ENCODE measurements at places on chromosomes 13 and 19.

DNA sequence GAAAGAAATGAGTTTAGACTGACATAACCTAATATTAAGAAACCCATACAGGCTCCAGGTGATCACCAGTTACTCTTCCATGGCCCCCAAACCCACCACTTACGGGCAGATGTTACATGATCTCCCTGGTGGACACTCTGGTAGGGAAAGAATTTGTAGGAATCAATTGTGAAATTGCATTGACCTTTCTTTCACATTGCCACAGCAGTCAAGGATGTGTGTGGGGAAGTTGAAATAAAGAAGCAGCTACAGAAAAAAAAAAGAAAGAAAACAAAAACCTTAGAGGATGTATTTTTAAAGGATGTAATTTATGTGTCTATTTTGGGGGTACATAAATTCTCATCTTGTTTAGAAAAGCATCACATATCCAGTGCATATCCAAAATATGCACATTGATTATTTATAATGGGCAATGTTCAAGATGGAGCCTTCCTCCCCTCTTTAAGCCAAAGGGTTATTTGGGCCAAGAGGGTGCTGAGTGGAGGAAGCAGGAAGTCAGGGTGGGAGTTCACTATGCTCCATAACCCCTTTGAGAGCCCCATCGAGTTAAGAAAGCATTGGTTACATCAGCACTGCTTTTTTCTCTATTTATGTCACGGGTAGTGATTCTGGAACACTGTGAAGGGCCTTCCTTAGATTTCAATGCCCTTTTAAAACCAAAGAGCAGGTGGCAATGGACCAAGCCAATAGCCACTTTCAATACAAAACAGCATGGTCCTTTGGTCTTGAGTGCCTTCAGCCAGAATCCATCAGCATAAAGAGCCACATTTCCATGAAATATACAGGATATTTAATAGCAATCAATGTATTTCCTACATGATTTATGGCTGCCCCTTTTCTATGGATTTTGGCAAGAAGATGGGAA, 169.6 kb downstream of the LACC1 start:
- DNase-seq = no peak

GRCh38 chr19:35120898-35121297, 5.3 kb downstream of the FXYD3 start:
- DNase-seq = no peak

GRCh38 chr13:104473936-104474335, 1407.7 kb upstream of the SLC10A2 start:
- DNase-seq = no peak

- no peak for DNase-seq
Measured at GRCh38 chr13:32259116-32259515, 56.0 kb downstream of the ZAR1L start.

DNA sequence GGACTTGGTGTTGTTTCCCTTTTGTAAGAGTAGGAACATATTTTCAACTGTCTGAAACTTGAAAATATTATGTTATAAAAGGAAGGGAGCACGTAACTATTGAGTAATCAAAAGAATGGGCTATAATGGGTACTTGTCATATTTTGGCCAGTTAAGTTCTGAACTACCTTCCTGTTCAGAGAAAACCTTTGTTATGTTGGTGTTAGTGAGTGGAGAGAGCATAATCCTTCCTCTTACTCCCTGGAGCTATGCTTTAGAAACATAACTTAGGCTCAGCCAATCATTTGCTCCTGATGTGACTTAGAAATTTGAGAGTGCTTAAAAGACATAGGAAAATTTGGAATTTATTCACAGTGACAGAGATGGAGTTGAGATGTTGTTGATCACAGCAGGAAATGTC, 482.5 kb upstream of the SPRY2 start:
- DNase-seq = no peak

DNA sequence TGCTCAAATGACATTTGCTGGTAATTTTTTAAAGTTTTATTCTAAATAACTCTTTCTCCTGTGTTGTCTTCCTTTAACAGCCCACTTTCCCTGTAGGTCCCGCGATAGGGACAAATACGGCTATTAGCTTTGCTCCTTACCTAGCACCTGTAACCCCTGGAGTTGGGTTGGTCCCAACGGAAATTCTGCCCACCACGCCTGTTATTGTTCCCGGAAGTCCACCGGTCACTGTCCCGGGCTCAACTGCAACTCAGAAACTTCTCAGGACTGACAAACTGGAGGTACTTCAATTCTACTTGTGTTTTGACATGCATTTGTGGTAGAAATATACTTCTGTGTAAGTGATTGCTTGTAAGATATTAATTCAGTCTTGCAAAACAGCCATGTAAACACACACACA, 91.0 kb upstream of the RAP2A start:
- no peak for DNase-seq

GRCh38 chr19:37519890-37520289, 13.2 kb downstream of the ZNF793 start:
- DNase-seq = no peak

- DNase-seq = no peak
Measured at GRCh38 chr19:409516-410242, 732 bp upstream of the C2CD4C start.

GRCh38 chr13:85685436-85685835, 113.8 kb downstream of the SLITRK6 start:
- DNase-seq = no peak

DNA sequence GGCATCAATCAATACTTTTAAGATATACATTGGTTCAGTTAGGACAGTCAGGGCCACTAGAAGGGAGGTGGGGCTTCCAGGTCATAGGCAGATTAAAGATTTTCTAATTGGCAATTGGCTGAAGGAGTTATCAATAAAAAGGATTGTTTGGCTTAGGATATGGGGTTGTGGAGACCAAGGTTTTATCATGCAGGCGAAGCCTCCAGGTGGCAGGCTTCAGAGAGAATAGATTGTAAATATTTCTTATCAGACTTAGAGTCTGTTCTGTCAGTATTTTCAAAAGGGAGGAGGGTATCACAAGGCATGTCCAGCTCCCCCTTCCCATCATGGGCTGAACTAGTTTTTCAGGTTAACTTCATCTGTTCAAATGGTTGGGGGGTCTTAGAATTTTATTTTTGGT, 77.4 kb upstream of the FARP1 start:
- no peak for DNase-seq

- no peak for DNase-seq
Measured at GRCh38 chr13:44309794-44310757, 63.5 kb upstream of the SERP2 start.

DNA sequence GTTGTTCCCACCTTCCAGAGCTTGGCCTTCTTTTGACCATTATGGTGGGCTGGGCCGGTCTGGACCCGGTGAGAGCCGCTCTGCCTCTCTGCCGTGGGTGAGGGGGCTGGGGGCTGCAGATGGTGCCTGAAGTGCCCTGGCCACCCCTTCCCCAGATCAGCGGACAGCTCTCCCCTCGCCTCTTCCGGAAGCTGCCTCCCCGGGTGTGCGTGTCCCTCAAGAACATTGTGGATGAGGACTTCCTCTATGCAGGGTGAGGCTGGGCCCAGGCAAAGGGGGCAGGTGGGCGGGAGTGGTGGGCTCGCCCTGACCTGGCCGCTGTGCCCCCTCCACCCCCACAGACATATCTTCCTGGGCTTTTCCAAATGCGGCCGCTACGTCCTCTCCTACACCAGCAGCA, 1.9 kb downstream of the DCAF15 start:
- DNase-seq = no peak

DNA sequence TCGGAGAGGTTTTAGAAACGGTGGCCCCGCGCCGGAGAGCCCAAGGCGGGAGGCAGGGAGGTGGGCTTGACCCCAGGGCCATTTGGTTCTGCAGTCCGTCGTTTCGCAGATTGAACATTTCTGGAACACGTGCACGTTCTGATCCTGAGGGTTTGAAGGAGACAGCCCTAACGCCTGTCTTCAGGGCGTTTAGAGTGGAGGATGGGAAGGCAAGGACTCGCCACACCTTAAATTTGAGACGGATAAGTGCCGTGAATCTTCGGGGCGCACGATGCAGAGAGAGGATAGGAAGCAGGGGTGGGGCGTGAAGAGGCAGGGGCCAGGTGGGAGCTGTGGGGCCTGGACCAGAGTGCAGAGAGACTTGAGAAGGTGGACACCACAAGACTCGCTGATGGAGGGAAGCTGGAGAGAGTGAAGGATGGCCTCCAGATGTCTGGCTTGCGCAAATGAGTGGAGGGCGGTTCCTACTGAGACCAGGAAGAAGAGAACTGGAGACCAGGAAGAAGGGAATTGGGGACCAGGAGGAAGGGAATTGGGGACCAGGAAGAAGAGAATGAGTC, 804 bp upstream of the MIER2 start:
- no peak for DNase-seq

DNA sequence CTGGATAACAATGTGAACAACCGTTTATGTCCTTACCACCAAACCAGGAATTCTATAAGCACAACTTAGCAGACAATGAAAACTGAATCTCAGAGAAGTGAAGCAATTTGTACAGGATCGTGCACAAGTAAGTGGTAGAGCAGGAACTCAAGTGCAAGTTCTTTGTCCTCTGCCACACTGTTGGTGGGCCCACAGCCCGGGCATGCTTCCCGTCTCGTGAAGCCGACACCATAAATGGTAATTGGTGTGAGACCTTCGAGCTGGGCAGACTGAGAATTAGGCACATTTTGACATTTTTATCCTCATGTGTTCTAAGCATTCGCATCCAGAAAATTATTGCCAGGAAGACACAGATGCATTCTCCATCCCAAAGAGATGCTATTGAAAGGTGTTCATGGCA, 27.9 kb upstream of the FLT1 start:
- no peak for DNase-seq

GRCh38 chr19:10831987-10832938, 3.7 kb downstream of the TMED1 start:
- DNase-seq = no peak

- no peak for DNase-seq
Measured at GRCh38 chr19:19451429-19452242, 46.2 kb downstream of the GATAD2A start.

- no peak for DNase-seq
Measured at GRCh38 chr19:39498798-39499642, at the start of gene DLL3. DLL3 (plus strand) TSS chr19:39498947; CDS start chr19:39498975, 28 bp downstream.

GRCh38 chr13:23059173-23059572, 121.6 kb upstream of the SGCG start:
- DNase-seq = no peak

- peak; percentile 42 for DNase-seq
Measured at GRCh38 chr13:29849071-29849631, 1.3 kb downstream of the UBL3 start.
